ENCODE measurements at places on chromosomes 12 and 14. TPM values are rescaled to one million over a fixed set of nuclear protein-coding genes. Genes with fewer than 3 reads are reported as not detected.

DNA sequence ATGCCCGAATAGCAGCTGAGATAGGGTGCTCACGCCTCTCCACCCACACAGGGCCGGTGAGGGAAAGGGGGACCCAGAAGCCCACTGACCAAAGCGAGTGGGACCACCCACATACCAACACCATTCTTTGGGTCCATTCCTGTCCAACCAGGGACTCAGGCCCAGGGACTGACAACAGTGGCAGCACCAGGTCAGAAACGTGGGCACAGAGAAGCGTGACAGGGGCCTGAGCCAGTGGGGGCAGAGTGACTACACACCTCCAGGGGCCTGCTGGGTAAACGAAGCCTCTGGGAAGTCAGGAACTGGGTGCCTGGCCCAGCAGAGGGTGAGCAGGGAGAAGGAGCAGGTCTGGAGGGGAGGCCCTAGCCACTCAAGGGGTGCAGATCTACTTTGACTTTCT lies 13.7 kb downstream of the SPRYD3 start:
- H3K4me1 ChIP-seq: peaks cover 99% of the 10 kb centered on the region
- no peaks in the 10 kb centered on the region for H3K27me3 ChIP-seq
- peaks cover 80% of the 10 kb centered on the region for H3K36me3 ChIP-seq
- DNase-seq: peak; percentile 32
- peak overlapping the region; percentile 80 for H3K27ac ChIP-seq

- no peaks in the 10 kb centered on the region for H3K27me3 ChIP-seq
- no peak for DNase-seq
- no peaks in the 10 kb centered on the region for H3K36me3 ChIP-seq
- H3K27ac ChIP-seq: no peak overlapping the region
- H3K4me1 ChIP-seq: peaks cover 9% of the 10 kb centered on the region
- H3K4me3 ChIP-seq: no peak overlapping the region
Measured at GRCh38 chr12:15932971-15933370, 21.8 kb downstream of the DERA start.

- no peaks in the 10 kb centered on the region for H3K4me1 ChIP-seq
- H3K4me3 ChIP-seq: no peak overlapping the region
- H3K36me3 ChIP-seq: no peaks in the 10 kb centered on the region
- DNase-seq: no peak
- no peak overlapping the region for H3K27ac ChIP-seq
Measured at GRCh38 chr12:125267114-125267513, 201.9 kb downstream of the AACS start.

- peaks cover 2% of the 10 kb centered on the region for H3K36me3 ChIP-seq
- peak; percentile 32 for DNase-seq
- no peak overlapping the region for H3K27ac ChIP-seq
Measured at GRCh38 chr12:93737457-93738198, 60.5 kb downstream of the CRADD start.

DNA sequence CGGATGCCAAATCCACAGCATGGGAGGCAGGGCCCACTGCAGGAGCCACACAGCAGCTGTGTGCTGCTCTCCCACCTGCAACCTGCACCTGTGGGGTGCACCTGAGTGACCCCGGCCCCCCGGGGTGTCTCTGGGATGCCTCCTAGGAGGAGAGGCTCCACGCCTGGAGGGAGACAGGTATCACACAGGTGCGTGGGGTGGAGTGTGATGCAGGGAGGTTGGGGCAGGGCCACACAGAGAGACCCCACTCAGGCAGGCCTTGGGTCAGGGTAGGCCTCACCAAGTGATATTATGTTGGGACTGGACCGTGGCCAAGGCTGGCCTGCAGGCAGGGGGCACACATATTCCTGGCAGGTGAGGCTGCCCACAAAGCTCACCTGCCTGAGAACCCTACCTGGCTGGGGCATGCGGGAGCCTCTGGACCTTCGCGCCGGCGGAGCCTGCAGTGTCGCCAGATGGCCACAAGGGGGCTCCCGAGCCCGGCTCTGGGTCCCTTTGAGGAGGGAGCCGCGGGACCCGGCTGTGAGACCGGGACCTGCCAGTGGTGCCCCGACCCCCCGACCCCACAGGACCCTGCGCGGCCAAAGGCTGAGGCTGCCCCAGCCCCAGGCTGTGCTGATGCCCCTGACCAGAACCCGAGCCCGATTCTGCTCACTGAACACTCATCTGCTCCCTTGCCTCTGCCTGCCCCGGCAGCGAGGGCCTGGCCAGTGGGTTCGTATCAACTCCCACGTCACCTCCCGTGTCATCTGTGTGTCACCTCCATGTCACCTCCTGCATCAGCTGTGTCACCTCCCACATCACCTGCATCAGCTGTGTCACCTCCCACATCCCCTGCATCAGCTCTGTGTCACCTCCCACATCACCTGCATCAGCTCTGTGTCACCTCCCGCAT lies 11.4 kb downstream of the TMEM121 start:
- H3K27ac ChIP-seq: no peak overlapping the region
- DNase-seq: peak; percentile 33
- no peaks in the 10 kb centered on the region for H3K36me3 ChIP-seq
- peaks cover 3% of the 10 kb centered on the region for H3K4me1 ChIP-seq
- peaks cover 4% of the 10 kb centered on the region for H3K27me3 ChIP-seq

DNA sequence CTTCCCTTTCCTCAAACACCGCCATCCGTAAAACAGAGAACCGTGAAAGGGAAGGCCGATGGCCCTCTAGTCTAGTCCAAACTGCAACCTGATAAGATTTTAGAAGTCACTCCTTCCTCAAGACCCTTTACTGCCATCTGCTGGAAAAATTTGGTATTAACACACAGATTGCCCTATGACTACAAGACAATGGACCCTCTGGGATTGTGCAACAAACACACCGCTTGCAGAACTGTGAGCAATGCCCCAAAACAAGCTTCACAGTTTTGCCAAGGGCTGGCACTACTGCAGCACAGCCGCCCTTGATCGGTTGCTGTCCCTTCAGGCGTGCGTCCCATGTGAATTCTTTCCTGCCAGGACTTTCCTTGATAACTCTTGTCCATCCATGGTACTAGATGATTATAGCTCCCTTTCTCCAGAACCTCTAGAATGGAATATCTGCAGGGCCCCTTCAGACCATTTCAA lies 23.1 kb downstream of the LLPH start:
- H3K36me3 ChIP-seq: no peaks in the 10 kb centered on the region
- peaks cover 2% of the 10 kb centered on the region for H3K27me3 ChIP-seq
- DNase-seq: peak; percentile 89
- no peaks in the 10 kb centered on the region for H3K4me1 ChIP-seq
- no peak overlapping the region for H3K4me3 ChIP-seq

DNA sequence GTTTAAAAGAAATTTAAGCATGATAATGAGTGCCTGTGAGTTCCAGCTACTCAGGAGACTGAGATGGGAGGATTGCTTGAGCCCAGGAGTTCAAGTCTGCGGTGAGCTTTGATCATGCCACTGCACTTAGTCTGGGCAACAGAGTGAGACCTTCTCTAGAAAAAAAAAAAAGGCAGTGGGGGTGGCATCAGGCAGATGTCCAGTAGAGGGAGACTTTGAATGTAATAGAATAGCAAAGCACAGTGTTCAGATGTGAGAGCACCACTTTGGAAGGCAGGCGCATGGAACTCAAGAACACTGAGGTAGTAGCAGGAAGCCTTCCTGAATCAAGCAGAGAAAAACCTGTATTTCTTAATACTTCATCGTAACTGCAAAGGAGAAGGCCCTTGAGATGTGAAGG lies 394.5 kb upstream of the GARIN6 start:
- H3K27me3 ChIP-seq: no peaks in the 10 kb centered on the region
- H3K27ac ChIP-seq: no peak overlapping the region
- H3K36me3 ChIP-seq: no peaks in the 10 kb centered on the region
- no peak overlapping the region for H3K4me3 ChIP-seq

DNA sequence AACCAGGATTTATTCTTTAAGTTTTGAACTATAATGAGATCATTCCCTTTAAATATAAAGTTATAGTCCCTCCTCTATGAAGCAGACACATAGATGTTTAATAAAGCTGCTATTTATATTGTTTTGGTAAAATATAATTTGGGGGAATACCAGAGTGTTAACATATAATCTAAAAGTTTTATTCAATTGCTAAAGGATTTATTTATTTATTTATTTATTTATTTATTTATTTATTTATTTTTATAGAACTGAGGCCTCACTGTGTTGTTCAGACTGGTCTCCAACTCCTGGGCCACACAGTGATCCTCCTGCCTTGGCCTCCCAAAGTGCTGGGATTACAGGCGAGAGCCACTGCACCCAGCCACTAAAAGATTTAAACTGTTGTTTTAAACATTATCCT lies 98.6 kb downstream of the KICS2 start:
- H3K27me3 ChIP-seq: no peaks in the 10 kb centered on the region
- H3K4me1 ChIP-seq: no peaks in the 10 kb centered on the region
- peaks cover 8% of the 10 kb centered on the region for H3K36me3 ChIP-seq
- H3K4me3 ChIP-seq: no peak overlapping the region
- no peak for DNase-seq

DNA sequence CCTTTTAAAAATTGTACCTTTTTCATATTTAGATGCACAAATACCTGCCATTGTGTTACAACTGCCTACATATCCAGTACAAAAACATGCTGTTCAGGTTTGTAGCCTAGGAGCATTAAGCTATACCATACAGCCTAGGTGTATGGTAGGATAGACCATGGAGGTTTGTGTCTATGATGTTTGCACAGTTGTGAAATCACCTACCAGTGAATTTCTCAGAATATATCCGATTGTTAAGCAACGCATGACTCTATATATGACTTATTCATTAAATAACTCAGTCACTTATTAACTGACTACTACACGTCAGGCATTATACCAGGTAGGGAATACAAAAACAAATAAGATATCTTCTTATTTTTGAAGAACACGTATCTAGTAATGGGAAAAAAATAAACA lies 26.2 kb upstream of the ETNK1 start:
- H3K4me1 ChIP-seq: no peaks in the 10 kb centered on the region
- no peak overlapping the region for H3K27ac ChIP-seq
- H3K4me3 ChIP-seq: no peak overlapping the region
- no peaks in the 10 kb centered on the region for H3K36me3 ChIP-seq
- no peaks in the 10 kb centered on the region for H3K27me3 ChIP-seq

GRCh38 chr12:125966641-125967040 lies 901.4 kb downstream of the AACS start:
- DNase-seq: peak; percentile 76
- no peaks in the 10 kb centered on the region for H3K27me3 ChIP-seq
- no peak overlapping the region for H3K27ac ChIP-seq
- H3K4me3 ChIP-seq: no peak overlapping the region

ARHGAP9 gene
- 3.6 TPM for total RNA-seq

AACS gene
- total RNA-seq: 22.9 TPM

DNA sequence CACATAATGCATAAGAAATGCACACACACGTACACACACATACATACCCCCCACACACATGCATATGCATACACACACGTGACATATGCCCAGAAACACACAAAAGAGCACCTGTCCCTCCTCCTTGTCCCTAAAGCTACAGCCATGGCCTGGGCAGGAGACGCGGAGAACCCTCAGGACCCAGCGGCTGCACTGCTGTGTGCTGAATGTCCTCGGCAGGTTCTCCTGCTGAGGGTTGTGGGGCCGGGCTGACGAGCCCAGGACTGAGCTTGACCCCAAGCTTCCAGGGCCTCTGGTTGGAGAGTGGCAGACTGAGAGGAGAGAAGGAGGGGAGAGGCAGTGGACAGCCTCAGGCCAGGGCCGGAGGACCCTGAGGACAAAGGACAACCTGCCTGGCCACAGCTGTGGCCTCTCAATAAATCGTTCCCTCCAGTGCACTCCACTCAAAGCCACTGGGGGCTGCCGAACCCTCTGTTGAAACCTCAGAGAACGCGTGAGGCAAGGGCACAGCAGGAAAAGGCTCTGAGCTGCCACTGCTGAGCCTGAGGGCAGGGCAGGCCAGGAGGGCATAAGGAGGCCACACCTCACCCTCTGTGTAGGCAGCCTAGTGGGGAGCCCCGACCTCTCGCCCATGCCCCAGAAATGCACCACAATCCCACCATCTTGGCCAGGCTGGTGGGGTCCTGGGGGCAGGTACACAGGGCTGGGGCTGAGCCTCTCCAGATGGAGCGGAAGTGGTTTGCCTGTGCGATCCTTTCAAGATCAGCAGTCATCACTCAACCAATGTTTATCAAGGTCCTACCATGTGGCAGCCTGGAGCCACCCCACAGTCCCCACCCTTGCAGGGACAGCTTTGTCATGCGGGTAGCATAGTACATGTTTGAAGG lies 3.1 kb downstream of the CACNA2D4 start:
- H3K4me1 ChIP-seq: peaks cover 77% of the 10 kb centered on the region
- H3K27me3 ChIP-seq: no peaks in the 10 kb centered on the region
- no peak overlapping the region for H3K4me3 ChIP-seq
- no peak overlapping the region for H3K27ac ChIP-seq

DNA sequence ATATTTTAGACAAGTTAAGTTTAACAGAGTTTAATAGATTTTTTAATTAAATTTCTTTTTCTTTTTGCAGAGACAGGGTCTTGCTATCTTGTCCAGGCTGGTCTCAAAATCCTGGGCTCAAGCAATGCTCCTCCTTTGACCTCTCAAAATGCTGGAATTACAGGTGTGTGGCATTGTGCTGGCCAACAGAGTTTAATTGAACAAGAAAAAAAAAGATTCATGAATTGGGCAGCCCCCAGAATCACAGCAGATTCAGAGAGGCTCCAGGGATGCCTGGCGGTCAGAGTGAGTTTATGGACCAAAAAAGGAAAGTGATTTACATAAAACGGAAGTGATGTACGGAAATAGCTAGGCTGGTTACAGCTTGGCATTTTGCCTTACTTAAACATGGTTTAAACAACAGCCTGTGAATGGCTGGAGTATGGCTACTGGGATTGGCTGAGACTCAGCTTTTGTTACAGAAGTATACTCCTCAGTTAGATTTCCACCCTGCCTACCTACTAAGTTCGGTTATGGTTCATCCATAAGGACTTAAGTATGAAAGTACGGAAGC lies 14.5 kb upstream of the TESPA1 start:
- no peak overlapping the region for H3K4me3 ChIP-seq
- H3K4me1 ChIP-seq: no peaks in the 10 kb centered on the region
- no peaks in the 10 kb centered on the region for H3K27me3 ChIP-seq
- H3K27ac ChIP-seq: no peak overlapping the region

- no peaks in the 10 kb centered on the region for H3K27me3 ChIP-seq
- H3K36me3 ChIP-seq: no peaks in the 10 kb centered on the region
- DNase-seq: no peak
Measured at GRCh38 chr12:89477633-89478279, 46.8 kb downstream of the GALNT4 start.

GRCh38 chr14:92670160-92670559 lies 78.3 kb downstream of the LGMN start:
- H3K27me3 ChIP-seq: no peaks in the 10 kb centered on the region
- peak; percentile 82 for DNase-seq
- peaks cover 18% of the 10 kb centered on the region for H3K4me1 ChIP-seq
- peaks cover 21% of the 10 kb centered on the region for H3K36me3 ChIP-seq

KRT2 gene
- total RNA-seq: not detected

LHX5 gene
- total RNA-seq: not detected

GRCh38 chr14:23512156-23512555 lies 39.4 kb downstream of the ZFHX2 start:
- H3K27ac ChIP-seq: no peak overlapping the region
- DNase-seq: no peak
- H3K36me3 ChIP-seq: no peaks in the 10 kb centered on the region
- H3K4me1 ChIP-seq: peaks cover 19% of the 10 kb centered on the region

- H3K27me3 ChIP-seq: no peaks in the 10 kb centered on the region
- peaks cover 63% of the 10 kb centered on the region for H3K36me3 ChIP-seq
- peaks cover 58% of the 10 kb centered on the region for H3K4me1 ChIP-seq
- H3K4me3 ChIP-seq: no peak overlapping the region
- no peak overlapping the region for H3K27ac ChIP-seq
Measured at GRCh38 chr14:104791425-104791824, 4.1 kb downstream of the AKT1 start.
